ENCODE measurements at places on chromosomes 13 and 19.

- DNase-seq = no peak
These were observed 20.5 kb upstream of the IGFL1 start for GRCh38 chr19:46209051-46209450.

- no peak for DNase-seq
These were observed 50.5 kb downstream of the SLITRK1 start for GRCh38 chr13:83831796-83832195.

- DNase-seq = no peak
These were observed 19.1 kb upstream of the AKAP8 start for GRCh38 chr19:15398501-15399233.

DNA sequence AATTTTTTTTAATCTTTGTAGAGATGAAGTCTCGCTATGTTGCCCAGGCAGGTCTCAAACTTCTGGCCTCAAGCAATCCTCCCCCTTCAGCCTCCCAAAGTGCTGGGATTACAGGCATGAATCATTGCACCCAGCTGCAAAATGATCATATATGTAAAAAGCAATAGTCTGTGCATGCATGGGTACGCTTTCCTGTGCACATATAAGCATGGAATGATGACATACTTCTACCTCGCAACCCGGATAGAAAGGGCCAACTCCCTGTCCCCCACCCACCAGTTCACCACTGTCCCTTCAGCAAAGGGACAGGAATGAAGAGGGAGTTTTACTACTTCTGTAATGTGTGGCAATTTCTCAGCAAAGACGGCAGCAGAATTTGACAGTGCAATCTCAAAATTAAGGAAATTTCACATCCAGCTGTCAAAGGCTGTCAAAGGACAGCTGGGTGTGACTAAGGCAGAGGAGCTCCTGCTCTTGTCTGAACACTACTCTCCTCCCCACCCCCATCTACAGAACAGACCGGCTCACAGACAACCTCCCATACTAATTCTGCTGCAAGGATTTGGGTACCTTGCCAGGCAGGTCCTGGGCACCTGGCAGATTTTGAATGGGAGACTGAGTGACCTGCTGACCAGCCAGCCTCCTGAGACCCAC is 95.6 kb downstream of the TSHZ3 start:
- DNase-seq = no peak

GRCh38 chr13:95444006-95444730 is 108.4 kb upstream of the CLDN10 start:
- no peak for DNase-seq

- DNase-seq = no peak
These were observed 16.0 kb downstream of the CDX2 start for GRCh38 chr13:27952876-27953675.

DNA sequence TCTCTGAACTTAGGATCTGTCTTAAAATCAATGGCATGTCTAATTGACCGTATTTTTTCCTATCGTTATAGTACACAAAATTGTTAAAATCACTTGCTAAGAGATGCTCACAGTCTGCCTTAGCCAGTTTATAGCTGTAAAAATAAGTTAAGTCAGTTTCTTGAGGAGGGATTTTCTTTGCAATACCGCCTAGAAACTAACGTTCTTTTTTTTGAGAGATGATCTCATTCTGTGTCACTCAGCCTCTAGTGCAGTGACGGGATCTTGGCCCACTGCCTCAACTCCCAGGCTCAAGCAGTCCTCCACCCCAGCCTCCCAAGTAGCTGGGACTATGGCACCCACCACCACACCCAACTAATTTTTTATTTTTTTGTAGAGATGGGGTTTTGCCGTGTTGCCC is 4.4 kb downstream of the CKAP2 start:
- DNase-seq = peak; percentile 75

- DNase-seq = no peak
These were observed 67.7 kb upstream of the ABCC4 start for GRCh38 chr13:95368998-95369397.

- DNase-seq = no peak
These were observed 27.1 kb downstream of the EXOSC8 start for GRCh38 chr13:37027639-37028038.

- DNase-seq = peak; percentile 80
These were observed 12.4 kb upstream of the SULT2B1 start for GRCh38 chr19:48539503-48540096.

DNA sequence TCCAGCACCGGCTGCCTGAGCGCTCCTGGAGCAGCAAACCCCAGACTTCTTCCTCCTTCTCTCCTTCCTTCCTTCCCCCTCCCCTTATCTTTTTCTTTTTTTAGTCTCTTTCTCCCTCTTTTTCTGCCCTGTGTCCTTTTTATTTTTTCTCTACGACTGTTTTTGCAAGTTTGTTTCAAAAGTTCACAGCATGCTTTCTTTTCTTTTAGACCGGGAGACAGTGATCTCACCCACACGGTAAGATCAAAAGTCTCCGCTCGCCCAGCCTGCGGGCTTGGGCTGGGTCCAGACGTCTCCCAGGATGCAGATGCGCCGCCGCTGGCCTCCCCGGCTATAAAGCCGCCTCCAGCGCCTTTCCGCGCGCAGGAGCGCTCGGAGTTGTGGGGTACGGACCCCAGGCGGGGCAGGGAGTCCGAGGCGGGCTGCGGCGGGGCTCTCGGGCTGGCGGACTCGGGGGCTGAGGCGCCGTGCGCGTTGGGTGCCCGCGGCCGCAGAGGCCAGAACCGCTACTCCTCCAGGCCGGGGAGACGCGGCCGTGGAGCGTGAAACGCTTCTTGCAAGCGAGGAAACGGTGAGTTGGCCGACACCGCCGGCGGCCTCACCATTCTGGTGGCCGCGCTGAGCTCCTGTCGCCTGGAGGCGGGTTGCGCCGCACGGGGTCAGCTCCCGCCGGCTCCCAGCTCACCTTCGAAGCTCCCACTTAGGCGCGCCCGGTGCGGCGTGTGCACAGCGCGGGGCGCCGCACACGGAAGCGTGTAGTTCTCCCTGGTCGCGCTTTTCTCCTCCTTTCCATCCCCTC is 2.0 kb upstream of the TSHZ3 start:
- peak; percentile 62 for DNase-seq

DNA sequence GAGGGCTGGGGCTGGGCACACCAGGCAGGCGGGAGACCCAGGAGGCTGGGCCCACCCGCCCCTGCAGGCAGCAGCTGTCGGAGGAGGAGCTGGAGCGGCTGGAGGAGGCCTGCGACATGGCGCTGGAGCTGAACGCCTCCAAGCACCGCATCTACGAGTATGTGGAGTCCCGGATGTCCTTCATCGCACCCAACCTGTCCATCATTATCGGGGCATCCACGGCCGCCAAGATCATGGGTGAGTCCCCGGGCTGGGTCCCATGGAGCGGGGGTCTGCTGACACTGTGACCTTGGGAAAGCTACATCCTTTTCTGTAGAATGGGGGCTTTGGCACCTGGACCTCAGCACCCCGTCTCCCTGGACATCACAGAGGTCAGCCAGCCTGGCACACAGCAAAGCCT is 8.1 kb downstream of the PRPF31 start:
- no peak for DNase-seq

DNA sequence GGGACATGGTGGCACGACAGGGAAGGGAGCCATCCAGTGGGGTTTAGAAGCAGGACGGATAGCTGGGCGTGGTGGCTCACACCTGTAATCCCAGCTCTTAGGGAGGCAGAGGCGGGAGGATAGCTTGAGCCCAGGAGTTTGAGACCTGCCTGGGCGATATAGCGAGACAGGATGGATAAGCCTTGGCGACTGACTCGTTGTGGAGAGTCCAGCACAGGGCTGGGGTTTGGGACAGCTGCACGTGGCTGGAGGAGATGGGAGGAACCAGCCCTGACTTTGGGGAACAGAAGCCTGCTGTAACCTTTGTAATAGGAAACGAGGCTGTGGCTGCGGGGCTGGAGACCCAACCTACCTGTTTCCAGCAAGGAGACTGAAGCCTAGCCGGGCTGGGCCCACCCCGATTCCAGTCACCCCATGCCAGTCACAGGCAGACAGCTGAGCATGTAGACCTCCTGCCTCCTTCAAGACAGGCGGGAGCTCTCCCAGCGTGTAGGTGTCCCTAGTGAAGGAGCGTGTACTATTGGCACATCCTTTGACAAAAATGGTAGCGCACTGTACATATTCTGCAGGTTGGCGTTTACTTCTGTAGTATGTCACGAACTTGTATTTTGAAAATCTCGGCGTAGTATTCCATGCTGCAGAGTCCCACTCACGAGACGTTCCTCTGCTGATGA is 8.0 kb downstream of the LENG1 start:
- DNase-seq = no peak

DNA sequence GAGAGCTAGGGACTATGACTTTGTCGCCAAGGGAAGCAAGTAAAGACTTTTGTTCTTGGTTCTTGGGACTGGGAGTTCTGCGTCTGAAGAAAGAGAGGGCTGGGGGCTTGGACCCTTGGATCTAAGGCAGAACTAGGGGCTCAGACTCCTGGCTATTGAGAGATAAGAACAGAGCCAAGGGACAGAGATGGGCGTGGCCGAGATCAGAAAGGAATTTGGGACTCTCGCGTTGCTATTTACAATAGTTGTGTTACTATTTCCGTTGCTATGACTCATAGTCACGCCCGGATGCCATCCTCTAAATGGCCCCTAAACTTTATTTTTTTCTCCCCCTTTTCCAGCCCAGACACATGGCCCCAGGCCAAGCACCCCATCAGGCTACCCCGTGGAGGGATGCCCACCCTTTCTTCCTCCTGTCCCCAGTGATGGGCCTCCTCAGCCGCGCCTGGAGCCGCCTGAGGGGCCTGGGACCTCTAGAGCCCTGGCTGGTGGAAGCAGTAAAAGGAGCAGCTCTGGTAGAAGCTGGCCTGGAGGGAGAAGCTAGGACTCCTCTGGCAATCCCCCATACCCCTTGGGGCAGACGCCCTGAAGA is 759 bp downstream of the PPP1R15A start:
- DNase-seq = peak; percentile 96

DNA sequence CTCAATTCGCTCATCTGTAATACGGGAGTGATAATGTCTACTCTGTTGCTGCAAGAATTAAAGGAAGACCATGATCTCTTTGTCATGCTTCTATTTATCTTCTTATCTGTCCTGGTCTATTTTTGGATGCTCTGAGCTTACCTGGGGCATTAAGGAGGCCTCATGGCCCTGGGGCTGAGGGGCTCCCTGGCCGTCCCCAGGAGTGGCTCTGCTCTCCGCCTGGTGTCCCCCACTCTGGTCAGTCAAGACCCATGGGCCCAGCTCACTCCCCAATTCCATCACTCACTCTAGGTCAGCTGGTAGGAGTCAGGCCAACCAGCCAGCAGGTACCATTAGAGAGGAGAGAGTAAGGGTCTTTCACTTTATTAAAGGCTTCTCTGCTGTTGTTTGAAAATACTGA is 1.1 kb upstream of the CHST8 start:
- no peak for DNase-seq

- DNase-seq = no peak
These were observed 43.9 kb downstream of the RAP2A start for GRCh38 chr13:97477844-97478243.

GRCh38 chr13:75749407-75749806 is 113.3 kb downstream of the LMO7 start:
- peak; percentile 24 for DNase-seq

- DNase-seq = no peak
These were observed 6.8 kb upstream of the UBE2L5 start for GRCh38 chr13:30415430-30416030.
